Ovary (tissue), 10 donors: ENCODE measurements at places on chromosomes 12 and 14. TPM values are rescaled to one million over a fixed set of nuclear protein-coding genes. Genes with fewer than 3 reads are reported as not detected.

GRCh38 chr12:53234271-53234914, 2.4 kb upstream of the RARG start:
- H3K27ac ChIP-seq, result no peak overlapping the region
- H3K36me3 ChIP-seq, result no peaks in the 10 kb centered on the region
- peaks cover 19% of the 10 kb centered on the region for H3K4me1 ChIP-seq

- no peak overlapping the region for H3K4me3 ChIP-seq
- DNase-seq, result no peak
- no peak overlapping the region for H3K27ac ChIP-seq
These were observed 121.0 kb downstream of the FBXL14 start for GRCh38 chr12:1473418-1473817.

- H3K36me3 ChIP-seq, result no peaks in the 10 kb centered on the region
- H3K4me3 ChIP-seq, result no peak overlapping the region
- no peaks in the 10 kb centered on the region for H3K4me1 ChIP-seq
- H3K27me3 ChIP-seq, result no peaks in the 10 kb centered on the region
- DNase-seq, result no peak
These were observed 80.7 kb downstream of the TTC9 start for GRCh38 chr14:70722418-70722817.

DNA sequence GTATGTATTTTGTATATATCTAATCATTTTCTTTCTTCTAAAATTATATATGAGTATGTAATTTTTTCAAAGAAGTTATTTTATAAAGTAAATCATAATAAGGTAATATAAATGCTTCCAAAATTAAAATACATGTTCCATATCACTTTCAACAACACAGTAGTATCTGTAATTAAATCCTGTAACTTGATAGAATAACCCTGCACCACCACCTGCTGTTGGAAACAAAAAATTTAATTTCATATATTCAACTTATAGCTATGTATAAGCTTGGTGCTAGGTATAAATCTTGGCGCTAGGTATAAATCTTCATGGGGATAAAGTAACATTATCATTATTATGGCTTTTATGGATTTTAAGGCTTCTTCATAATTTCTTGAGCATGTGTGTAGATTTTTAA, 149.7 kb upstream of the DCN start:
- DNase-seq, result no peak
- H3K4me3 ChIP-seq, result no peak overlapping the region
- peaks cover 2% of the 10 kb centered on the region for H3K4me1 ChIP-seq
- no peaks in the 10 kb centered on the region for H3K36me3 ChIP-seq
- no peak overlapping the region for H3K27ac ChIP-seq
- no peaks in the 10 kb centered on the region for H3K27me3 ChIP-seq

GRCh38 chr12:71591601-71592000, 72.0 kb downstream of the ZFC3H1 start:
- H3K4me3 ChIP-seq, result no peak overlapping the region
- H3K27me3 ChIP-seq, result no peaks in the 10 kb centered on the region
- no peaks in the 10 kb centered on the region for H3K4me1 ChIP-seq
- H3K27ac ChIP-seq, result no peak overlapping the region
- DNase-seq, result no peak

- DNase-seq, result no peak
- no peaks in the 10 kb centered on the region for H3K27me3 ChIP-seq
- no peak overlapping the region for H3K4me3 ChIP-seq
- H3K4me1 ChIP-seq, result no peaks in the 10 kb centered on the region
- H3K36me3 ChIP-seq, result no peaks in the 10 kb centered on the region
These were observed 566.5 kb downstream of the LRFN5 start for GRCh38 chr14:42173206-42173605.

DNA sequence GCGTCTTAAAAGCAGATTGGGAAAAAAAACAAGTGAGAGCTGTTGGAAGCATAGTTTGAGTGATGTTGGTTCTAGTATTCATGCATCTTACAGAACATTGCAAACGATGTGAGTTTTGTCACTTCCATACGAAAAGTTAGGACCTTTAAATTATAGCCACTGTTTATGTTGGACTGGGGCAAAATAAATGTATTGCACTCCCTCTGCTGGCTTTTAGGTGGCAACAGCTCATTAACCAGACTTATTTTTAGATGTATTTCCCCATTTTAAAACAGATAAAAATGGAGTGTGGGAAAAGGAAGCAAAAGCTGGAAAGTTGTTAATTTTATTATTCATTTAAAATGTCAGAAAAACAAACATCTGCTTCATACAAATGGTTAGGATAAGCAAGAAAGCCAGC, 111.9 kb downstream of the LGR5 start:
- H3K36me3 ChIP-seq, result no peaks in the 10 kb centered on the region
- H3K4me1 ChIP-seq, result no peaks in the 10 kb centered on the region
- H3K27me3 ChIP-seq, result no peaks in the 10 kb centered on the region
- no peak for DNase-seq
- H3K27ac ChIP-seq, result no peak overlapping the region
- no peak overlapping the region for H3K4me3 ChIP-seq

- no peaks in the 10 kb centered on the region for H3K4me1 ChIP-seq
- H3K27ac ChIP-seq, result no peak overlapping the region
- no peaks in the 10 kb centered on the region for H3K36me3 ChIP-seq
These were observed 10.2 kb upstream of the RNASE10 start for GRCh38 chr14:20494935-20495766.

DNA sequence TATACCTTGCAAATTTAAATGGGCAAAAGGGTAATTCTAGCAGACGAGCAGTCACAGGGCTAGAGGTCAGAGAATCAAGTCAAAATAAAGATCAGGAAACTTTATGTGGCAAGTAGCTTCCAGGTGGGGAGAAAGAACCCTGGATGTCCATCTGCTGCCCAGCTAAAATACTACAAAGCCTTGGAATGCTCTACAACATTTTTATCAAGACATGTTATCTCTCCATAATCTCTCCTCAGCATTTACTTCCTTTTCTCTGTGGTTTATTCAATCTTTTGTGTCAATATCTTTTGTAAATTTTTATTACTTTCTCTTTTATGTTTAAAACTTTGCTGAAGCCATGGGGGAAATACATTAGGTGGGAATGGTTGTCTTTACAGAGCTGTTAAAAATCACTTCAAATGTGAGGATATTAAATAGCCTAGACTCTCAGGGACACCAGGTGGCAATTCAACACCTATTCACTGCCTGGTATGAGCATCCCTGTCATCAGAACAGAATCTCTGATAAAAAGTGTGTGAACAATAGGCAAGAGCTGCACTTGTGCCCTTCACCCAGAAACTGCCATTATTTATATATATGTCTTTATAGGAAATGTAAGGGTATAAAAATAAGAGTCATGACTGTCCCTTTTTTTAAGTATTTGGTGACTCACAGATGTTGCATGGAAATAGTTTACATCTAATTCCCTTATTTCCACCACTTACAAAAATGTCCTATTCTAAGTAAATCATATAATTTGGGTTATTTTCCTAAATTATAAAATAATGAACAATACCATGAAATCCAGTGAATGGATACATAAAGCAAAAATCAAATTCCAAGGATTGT, 152.9 kb downstream of the EPS8 start:
- no peak for DNase-seq
- peaks cover 14% of the 10 kb centered on the region for H3K4me1 ChIP-seq
- H3K27ac ChIP-seq, result no peak overlapping the region
- H3K4me3 ChIP-seq, result no peak overlapping the region

GRCh38 chr14:92253381-92253894, 69.5 kb upstream of the SLC24A4 start:
- H3K36me3 ChIP-seq, result no peaks in the 10 kb centered on the region
- DNase-seq, result no peak
- H3K27ac ChIP-seq, result no peak overlapping the region
- H3K27me3 ChIP-seq, result no peaks in the 10 kb centered on the region
- H3K4me1 ChIP-seq, result no peaks in the 10 kb centered on the region

- peaks cover 4% of the 10 kb centered on the region for H3K4me1 ChIP-seq
- no peak for DNase-seq
- H3K27me3 ChIP-seq, result no peaks in the 10 kb centered on the region
- H3K27ac ChIP-seq, result no peak overlapping the region
- H3K4me3 ChIP-seq, result no peak overlapping the region
- H3K36me3 ChIP-seq, result no peaks in the 10 kb centered on the region
These were observed 2.6 kb upstream of the POC1B start for GRCh38 chr12:89528434-89528833.

DNA sequence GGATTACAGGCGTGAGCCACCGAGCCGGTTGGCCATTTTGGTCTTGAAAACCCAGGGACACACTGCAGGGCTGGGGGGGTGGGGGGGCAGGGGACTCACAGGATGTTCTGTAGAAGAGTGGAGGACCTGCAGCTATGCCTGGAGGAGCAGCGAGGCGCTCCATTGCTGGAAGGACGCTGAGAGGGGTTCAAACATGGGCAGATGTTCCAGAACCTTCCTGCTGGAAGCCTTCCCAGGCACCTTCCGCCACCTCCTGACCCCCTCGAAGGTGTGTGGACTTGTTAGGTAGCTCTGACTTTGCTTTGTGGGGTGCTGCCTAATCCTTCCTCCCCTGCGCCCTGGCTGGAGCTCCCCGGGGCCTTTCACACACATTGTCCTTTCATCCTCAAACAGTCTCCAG, 19.6 kb upstream of the PPP1R13B start:
- no peaks in the 10 kb centered on the region for H3K27me3 ChIP-seq
- H3K4me3 ChIP-seq, result no peak overlapping the region
- peaks cover 5% of the 10 kb centered on the region for H3K4me1 ChIP-seq

DNA sequence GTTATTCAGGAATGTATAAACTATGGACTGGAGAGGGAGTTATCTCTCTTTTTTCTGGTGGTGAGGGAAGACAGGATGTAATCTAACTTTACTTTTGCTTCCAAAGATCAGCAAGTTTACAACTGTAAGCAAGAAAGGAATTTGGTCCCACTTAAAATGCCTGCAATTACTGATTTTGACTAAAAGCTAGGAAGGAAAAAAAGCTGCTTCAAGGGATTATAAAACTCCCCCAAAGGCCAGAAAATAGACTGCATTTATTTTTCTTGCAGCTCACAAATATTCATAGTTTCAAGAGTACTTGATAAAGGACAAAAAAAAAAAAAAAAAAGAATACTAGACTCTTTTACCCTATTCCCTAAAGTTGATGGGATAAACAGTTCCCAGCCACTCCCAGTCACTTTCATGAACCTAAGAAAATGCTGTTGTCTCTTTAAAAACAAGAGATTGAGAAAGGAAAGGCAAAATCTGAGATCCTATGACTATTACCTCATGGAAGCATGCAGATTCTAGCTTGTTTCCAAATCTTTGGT, 128.7 kb upstream of the BMP4 start:
- H3K4me1 ChIP-seq, result peaks cover 8% of the 10 kb centered on the region
- no peak overlapping the region for H3K4me3 ChIP-seq
- DNase-seq, result no peak
- H3K36me3 ChIP-seq, result no peaks in the 10 kb centered on the region

DNA sequence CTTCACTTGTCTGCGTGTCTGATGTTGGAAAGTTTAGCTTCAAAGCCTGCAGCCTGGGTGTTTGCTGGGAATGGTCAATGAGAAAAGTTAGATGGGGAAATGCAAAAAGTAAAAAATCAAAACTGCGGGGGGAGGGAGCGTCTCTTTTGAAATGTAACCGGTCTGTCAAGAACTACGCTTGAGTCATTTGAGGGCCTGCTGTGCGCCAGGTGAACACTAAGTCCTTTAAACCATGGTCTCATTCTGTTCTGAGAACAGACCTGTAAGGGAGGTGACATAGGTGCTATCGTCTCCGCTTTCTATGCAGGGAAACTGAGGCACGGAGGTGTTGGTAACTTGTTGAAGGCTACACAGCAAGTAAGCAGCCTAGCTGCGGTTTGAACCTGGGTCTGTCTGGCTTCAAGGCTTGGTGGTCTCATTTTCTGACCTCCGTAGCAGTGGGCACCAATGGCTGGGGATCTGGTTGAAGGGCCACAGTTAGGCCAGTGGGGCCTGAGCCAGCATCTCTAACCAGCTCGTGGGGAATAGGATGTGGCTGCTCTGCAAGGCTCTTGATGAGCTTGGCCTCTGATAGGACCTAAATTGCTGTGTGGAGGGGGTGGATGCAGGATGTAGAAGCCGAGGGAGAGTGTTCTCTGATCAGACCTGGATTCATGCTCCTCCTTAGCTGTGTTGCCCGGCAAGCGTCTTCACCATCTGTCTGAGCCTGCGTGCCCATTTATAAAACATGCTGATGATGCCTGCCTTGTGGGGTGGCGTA, 41.5 kb downstream of the KCTD10 start:
- no peak for DNase-seq
- H3K27ac ChIP-seq, result no peak overlapping the region
- no peak overlapping the region for H3K4me3 ChIP-seq
- no peaks in the 10 kb centered on the region for H3K36me3 ChIP-seq
- no peaks in the 10 kb centered on the region for H3K4me1 ChIP-seq

- DNase-seq, result no peak
- no peak overlapping the region for H3K4me3 ChIP-seq
- no peak overlapping the region for H3K27ac ChIP-seq
- H3K27me3 ChIP-seq, result no peaks in the 10 kb centered on the region
- H3K36me3 ChIP-seq, result no peaks in the 10 kb centered on the region
These were observed 58.2 kb upstream of the STRN3 start for GRCh38 chr14:31084385-31084784.

DNA sequence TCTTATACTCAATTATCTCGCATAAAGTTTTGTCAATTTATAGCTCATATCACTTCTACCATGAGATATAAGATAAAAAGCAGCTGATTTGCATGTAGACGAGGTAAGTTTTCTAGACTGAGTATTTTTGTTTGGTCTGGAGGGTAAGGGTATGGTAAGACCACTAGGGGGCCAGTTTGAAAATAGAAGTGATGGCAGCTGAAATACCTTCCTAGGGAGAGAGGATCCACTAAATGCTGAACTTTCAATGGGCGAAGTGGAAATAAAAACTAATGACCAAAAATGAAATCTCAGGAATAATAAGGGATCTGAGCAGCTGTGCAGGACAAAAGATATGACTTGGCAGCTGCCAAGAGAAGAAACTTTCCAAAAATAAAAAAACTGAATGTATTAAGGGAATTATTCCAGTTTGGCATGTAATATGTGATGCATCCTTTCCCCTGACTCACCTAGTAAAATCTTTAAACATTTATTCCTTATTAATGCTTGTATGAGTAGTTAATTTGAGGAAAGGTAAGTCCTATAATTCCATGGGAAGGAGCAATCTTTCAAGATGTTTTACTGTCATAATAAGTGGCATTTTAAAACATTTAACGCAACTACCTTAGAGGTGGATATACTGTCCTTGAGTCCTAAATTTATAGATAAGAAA, 754.5 kb downstream of the C12orf50 start:
- H3K36me3 ChIP-seq, result no peaks in the 10 kb centered on the region
- no peaks in the 10 kb centered on the region for H3K27me3 ChIP-seq
- H3K4me1 ChIP-seq, result no peaks in the 10 kb centered on the region

Gene FAM90A1
- total RNA-seq, result 0.13 TPM

Gene SLCO1B1
- not detected for total RNA-seq

Gene PRPH
- total RNA-seq, result 0.34 TPM

Gene CD69
- 2.3 TPM for total RNA-seq

Gene ADAM21
- total RNA-seq, result not detected

Gene FOXG1
- total RNA-seq, result 0.15 TPM

Gene RNF31
- total RNA-seq, result 42.9 TPM

Gene OVCH1
- total RNA-seq, result not detected
